Stimulated activated CD4-positive, alpha-beta T cell treated with anti-CD3 and anti-CD28 coated beads, TNF-alpha, amount 100 ng/mL, for 48 hours (primary cell): ENCODE measurements at places on chromosomes 7 and 10.

DNA sequence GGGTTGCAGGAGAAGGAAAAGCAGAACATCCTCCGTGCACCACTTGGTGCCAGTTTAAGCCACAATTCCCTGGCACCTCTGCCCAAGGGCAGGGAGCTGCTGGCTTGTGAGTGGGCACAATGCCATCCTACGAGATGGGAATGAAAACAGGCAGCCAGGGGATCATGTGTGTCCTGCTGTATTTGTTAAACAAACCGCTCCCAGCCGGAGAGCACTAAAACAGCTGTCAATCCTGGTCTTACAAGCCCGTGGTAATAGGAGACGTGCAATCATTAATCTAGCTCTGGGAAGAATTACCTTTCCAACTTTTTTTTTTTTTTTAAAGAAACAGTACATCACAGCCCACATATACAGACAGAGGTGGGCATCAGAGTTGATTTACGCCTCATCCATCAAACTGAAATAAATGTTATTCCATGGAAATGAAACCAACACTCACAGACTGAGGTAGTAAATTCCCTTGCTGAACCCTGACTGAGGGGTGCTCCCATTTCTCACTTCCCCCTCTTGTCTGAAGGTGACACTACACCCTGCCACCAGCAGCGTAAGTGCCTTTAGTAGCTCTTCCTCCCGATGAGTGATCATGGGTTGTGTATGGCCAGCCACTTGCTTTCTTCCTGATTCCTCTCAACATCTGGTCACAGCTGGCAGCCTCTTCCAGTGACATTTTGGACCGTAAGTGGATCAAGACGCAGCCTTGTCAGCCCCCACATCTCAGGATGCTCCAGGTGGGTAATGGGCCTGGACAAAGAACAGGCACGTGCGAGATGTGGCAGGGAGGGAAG, 143.8 kb downstream of the TEX36 start:
- no peak for DNase-seq

DNA sequence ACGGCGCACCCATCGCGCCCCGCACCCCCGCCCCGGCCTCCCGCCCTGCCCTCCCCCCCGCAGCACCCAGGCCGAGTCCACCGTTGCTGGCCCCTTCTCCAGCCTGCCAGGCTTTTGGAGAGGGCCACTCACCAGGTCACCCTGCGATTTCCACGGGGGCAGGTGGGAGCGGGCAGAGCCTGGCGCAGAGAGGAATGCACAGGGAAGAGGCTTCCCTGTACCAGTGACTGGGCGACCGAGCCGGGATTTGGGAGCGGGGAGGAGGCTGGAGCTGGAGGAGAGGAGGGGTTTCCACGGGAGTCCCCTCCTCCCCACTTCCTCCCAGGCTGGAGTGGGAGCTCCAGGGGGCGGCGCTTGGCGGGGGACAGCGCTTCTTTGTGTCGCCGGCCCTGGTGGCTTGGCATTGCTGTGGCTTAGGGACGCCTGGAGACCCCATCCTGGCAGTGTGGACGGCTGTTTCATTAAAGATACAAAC, 19.3 kb downstream of the TCAF1 start:
- DNase-seq = no peak

DNA sequence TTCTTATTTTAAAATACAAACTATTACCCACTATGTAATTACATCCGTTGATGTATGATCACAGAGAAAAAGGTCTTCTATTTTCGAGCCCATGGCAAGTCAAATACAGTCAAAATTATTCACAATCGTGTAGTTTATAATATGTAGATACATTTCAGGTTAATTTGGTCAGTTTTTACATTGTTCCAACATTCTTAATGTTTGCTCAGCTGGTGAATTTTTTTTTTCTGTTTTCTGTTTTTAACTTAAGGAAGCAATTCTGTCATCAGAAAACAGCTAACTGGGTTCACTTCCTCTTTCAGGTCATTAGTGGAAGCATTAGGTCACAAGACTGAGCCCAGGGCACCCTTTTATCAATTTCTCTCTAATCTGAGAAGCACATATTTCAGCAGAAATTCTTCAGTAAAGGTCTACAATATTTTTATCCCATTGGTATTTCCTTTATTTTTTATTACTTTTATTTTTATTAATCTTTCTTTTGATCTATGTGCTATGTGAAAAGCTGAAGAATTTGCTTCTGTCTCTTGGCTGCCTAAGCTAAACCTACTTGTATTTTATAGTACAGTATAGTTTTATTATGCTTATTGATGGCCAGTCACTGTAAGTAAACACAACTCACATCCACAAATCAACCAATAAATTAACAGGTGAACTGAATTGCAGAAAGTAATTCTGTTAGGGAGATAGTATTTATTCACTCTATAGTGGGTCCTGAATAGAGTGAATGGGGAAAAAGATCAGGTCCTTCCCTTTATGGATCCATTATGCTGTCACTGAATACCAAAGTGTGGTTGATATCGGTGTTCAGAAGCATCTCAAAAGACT, 84.6 kb downstream of the ICA1 start:
- no peak for DNase-seq

GRCh38 chr7:130153211-130153908, 51.8 kb downstream of the TMEM209 start:
- no peak for DNase-seq

GRCh38 chr10:12801214-12802087, 200.1 kb downstream of the CCDC3 start:
- DNase-seq = no peak

- DNase-seq = no peak
Observed at GRCh38 chr10:116699471-116700150, 42.8 kb downstream of the HSPA12A start.

- no peak for DNase-seq
Observed at GRCh38 chr7:127862525-127862924, 168.7 kb downstream of the LRRC4 start.

DNA sequence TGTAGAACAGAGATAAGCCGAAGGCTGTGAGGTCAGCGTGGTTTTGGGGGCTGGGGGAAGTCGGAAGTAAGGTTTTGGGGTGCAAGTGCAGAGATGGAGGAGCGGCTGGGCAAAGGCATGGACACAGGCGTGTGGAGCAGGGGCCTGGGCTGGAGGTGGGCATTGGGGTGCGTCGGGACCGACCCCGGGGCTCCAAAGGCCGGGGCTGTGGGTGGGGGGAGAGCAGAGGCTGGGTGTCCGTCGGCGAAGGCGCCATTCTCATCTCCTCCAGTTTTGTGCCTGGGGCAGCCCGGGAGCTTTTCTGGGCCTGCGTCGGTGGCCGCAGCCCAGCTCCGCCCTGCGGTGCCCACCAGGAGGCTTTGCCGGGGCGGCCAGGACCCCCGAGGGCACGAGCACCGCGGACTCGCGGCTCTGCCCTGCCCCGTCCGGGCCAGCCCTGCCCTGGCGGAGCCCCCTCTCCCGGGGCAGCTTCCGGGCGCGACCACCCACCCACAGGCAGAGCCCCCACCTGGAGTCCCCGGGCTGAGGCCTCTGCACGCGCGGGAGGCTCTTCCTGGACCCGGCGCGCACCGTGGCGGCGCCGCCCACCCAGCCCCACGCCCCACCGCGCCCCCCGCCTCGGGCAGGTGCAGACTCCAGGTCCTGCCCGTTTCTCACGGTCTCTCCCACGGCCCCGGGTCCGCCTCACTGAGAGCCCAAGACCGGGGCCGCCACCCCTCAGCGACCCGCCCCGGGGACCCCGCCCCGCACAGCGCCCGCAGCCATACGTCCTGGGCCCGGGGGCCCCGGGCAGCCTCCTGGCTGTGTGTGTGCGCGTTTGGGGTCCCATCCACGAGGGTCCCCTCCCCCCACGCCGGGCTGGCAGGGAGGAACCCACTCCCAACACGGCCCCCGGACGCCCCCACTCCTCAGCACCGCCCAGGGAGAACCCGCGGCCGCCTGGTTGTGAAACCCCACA, 7.7 kb upstream of the SCART1 start:
- DNase-seq = no peak

DNA sequence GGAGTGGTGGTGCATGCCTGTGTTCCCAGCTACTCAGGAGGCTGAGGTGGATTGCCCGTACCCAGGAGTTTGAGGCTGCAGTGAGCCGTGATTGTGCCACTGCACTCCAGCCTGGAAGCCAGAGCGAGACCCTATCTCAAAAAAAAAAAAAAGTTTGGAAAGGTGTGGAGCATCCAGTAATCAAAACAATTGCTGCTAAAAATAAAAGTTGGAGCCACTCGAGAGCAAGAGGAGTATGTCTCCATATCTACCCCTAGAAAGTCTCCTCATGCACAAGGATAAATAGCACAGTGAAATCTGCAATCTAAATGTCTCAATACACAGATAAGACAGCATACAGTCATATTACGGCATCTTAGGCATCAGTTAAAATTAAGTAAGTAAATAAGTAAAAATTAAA, 81.5 kb upstream of the NEBL start:
- no peak for DNase-seq

- no peak for DNase-seq
Observed at GRCh38 chr7:102284891-102285539, 1.7 kb upstream of the SH2B2 start.

DNA sequence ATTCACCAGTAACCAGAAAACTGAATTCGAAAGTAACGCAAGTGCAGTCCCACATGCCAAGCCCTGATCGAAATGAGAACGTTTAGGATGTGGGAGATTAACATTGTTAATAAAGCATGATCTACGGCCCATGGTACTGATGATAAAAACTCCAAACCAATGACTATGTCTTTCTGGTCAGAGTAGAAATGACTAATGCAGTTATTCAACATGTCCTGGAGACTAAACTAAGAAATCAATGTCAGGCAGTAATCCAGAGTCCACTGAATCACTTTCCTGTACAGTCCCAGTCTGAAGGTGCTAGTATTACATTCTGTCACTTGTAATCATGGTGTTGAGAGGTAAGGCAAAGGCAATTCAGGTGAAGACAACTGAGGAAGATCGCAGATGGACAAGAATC, 14.4 kb downstream of the NPSR1 start:
- no peak for DNase-seq

DNA sequence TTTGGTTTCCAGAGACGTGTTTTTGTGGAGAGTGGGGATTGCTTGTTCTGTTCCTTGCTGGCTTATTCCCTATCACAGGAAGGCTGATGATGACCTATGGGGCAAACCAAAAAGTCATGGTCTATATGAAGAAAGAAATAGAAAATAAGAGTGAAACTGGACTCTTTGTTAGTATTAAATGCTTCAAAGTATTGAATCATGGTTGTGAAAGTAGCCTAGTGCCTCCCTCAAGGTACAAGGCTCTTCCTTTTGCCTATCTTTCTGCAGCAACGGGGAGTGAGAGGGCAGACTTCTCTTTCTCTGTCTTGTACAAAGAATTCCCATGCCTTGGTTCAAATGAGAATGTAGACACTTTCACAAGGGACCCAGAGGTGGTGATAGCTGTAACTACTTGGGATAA, 9.0 kb downstream of the MEST start:
- DNase-seq = no peak

DNA sequence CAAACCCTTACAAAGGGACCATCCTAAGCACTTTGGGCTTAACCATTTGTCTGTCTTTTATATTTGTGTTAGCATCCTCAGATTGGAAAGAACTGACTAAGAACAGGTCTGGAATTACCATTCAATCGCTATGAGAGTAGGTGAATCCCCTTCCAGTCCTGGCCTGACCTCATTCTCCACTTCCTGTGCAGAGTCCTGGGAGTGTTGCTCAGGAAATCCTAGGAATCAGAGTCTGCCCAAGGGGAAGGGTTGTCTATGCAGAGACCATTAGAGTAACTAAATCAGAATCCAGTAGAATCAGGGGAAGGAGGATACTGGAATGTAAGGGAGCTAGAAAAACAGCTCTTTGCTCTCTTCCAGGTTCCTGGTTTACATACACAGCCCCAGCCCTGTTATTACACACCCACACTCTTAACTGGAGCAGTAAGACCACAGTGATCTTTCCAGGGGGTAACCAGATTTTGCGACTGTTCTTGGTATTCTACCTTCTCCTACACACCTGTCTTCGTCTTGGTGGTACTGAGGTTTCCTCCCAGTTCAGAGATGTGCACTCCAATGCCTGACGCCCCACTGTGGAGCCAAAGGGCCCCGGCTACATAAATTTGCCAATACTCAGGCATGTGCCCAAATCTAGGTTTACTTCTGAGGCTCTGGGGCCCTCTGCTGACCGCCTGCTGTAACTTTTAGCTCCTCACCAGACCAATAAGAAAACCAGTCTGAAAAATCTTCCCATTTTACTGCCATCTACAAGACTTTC, 103.7 kb downstream of the RNF216 start:
- no peak for DNase-seq

GRCh38 chr10:45544191-45544590, 128.4 kb downstream of the ZFAND4 start:
- no peak for DNase-seq

GRCh38 chr7:39634478-39634805, 11.1 kb downstream of the RALA start:
- DNase-seq = no peak

DNA sequence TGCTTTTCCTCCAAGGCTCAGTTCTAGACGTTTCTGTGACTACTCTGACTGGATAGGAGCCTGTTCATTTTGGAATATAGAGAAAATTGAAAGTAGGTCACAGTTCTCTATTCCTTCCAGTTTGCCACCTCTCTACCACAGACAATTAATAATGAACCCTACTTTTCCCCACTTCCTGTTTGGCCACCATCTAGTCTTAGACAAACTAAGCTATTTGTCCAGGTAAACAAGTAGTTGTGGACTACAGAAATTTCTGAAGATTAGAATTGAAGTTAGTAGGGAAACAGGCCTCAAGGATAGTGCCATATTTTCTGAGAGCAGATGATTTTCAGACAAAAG, 87.0 kb downstream of the AUTS2 start:
- no peak for DNase-seq

- no peak for DNase-seq
Observed at GRCh38 chr10:36720895-36721294, 404.5 kb upstream of the ANKRD30A start.
